ENCODE measurements at places on chromosomes 12 and 14.

GRCh38 chr14:64704143-64704742, at the start of gene PLEKHG3:
PLEKHG3 (plus strand) TSS chr14:64704424; CDS start chr14:64727632, 23,208 bp downstream.
- no peak for DNase-seq

DNA sequence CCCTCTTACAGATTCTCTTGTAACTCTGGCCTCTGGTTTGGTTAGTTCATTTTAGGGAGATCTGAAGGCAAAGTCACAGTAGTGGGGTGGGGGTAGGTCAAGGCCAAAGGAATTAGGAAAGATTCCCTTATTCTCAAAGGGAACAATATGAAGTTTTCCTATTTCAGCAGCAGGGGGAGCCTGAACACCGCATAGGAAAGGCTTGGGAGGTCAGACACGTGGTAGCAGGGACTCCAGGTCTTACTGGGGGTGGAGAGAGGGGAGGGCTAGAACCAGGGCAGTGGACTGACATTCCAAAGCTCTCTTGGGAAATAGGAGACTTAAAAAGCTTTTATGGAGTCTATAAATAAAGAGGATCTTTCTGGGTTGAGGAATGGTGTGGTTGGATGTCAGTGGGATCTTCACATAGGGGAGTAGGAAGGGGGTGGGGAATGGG, 1.3 kb downstream of the ZC3H10 start:
- no peak for DNase-seq

DNA sequence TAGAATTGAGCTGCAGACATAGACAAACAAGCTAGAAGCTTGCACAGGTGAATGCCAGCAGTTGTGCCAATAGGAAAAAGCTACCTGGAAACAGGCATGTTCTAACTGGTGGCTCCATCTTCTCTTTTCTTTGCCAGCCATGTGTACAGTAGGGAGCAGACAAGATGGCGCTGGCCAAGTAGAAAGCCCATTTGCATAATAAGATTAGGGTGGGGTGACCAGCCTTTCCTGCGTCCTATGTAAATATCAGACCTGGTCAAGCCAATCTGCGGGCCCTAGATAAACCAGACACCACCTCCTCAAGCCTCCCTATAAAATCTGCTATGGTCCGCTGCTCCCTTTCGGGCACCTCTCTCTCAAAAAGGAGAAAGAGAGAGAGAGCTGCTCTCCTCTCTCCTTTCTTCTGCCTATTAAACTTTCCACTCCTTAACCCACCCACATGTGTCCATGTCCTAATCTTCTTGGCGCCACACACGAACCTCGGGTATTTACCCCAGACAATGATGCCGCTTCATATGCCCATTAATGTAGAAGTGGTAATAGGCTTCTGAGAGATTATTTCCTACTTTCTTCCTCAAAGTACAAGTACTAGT, 201.0 kb downstream of the SLC25A21 start:
- DNase-seq = no peak

GRCh38 chr12:57227315-57228115, 2.0 kb upstream of the SHMT2 start:
- no peak for DNase-seq

GRCh38 chr12:92146497-92147224, 1.0 kb upstream of the BTG1 start:
- no peak for DNase-seq

DNA sequence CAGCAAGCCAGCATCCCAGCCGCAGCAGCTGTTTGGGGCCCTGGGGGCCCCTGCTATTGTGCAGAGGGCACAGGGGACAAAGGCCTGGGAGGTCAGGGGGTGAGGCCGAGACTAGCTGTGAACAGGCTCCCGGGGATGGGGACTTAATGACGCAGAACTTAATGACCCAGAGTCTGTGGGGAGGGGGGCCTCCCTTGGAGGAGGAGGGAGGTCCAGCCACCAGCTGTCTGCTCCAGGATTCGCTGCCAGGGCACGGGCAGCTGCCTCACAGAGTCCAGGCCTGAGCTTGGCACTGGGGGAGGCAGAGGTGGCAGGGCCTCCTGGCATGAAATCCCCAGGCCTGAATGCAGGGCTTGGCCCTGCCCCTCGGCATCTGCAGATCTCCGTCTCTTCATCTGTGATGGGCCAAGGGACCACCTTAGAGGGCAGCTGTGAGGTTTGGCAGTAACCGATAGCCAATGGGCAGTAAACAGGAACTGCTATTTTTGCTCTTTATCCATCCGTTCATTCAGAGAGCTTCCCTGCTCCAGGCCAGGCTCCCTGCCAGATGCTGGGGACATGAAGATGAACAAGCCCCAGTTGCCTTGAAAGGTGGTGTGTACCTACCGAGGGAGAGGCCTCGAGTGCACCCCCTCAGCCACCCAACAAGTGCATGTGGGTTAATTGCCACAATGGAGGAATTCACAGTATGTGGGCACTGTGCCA, 6.7 kb downstream of the FAM222A start:
- no peak for DNase-seq

- peak; percentile 9 for DNase-seq
These were observed 397.1 kb downstream of the MDGA2 start for GRCh38 chr14:47278233-47278842.

DNA sequence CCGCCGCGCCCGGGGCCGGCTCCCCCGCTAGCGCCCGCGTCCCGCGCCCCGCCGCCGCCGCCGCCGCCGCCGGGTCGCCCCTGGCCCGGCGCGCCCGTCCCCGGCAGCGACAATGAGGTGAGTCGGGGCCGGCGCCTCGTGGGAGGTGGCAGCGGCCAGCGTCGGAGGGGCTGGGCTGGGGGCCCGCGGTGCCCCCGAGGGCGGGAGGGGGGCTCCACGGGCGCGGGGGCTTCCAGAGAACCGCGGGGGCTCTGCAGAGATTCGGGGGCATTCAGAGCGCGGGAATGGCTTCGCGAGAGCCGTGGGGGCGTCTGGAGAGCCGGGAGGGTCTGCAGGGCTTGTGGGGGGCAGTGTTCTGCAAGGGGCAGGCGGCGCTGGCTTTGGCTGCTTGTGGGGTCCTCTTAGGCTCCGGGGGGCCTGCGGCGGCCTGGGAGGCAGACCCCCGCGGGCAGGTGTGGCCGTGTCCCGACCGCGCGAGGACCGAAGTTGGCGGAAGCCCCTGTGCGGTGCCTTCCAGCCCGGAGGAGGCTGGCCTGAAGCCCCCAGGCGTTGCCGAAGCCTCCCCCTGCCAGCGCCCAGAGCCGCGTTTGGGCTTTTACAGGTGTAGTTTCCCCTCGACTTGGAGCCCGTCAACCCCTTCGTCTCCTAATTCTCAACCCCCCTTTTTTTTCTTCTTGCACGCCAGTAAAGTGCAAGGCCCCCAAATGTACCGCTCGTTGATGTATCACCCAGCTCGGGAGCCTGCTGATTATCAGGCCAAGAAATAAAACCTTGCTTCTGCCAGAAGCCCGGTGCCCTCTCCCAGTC, 93.1 kb upstream of the EVL start:
- DNase-seq = peak; percentile 22

- no peak for DNase-seq
These were observed 343.2 kb downstream of the ZFP36L1 start for GRCh38 chr14:68449561-68450181.

GRCh38 chr12:102459314-102459713, 21.0 kb downstream of the IGF1 start:
- no peak for DNase-seq

DNA sequence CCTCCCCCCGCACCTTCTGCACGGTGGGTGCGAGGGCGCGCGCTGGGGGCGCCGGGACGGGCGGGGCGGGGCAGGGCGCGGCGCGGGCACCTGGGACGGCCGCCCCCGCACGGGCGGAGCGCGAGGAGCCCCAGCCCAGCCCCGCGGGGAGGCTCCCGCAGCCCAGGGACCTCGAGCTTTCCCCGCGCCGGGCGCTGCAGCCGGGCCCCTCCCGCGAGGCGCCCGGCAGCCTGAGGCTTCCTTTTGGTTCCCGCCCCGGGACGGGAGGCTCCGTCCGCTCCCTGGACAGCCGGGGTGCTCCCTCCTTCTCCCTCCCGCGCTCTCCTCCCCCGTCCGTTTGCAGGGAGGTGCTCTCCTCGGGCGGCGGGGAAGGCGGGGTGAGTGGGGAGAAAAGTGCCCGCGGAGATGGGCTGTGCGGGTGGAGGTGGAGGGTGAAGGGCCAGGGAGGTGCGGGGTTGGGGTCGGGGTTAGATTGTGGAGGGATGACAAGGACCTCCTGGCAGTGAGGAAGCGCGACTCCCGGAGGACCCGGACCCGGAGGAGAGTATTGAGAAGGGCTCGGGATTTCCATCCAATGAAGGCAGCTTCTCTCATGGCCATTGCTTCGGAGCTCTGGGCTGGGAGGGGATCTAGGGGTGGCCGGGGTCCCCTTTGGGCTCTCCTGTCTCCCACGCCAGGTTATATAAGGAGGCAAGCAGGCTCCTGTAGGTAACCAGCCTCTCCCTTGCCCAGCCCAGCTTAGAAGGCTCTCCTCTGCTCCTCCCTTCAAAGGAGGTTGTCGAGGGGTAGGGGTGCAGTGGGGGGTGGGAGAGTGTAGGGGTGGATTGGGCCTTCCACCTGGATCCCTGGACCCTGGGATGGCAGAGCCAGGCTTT, 645 bp downstream of the JDP2 start:
- no peak for DNase-seq

GRCh38 chr14:60656686-60657455, 7.6 kb upstream of the SIX1 start:
- no peak for DNase-seq

- no peak for DNase-seq
These were observed 209.1 kb downstream of the PAX9 start for GRCh38 chr14:36870776-36871175.

DNA sequence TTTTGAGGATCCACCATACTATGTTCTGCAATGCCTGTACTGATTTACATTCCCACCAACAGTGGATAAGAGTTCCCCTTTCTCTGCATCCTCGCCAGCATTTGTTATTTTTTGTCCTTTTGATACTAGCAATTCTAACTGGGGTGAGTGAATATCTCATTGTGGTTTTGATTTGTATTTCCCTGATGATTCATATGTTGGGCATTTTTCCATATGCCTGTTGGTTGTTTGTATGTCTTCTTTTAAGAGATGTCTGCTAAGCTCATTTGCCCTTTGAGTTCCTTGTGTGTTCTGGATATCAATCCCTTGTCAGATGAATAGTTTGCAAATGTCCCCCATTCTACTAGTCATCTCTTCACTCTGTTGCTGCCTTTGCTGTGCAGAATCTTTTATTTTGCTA, 49.0 kb upstream of the MSRB3 start:
- DNase-seq = no peak
